Activated naive CD8-positive, alpha-beta T cell treated with anti-CD3 and anti-CD28 coated beads, Interleukin-2, amount 50 U/mL, for 16 hours (primary cell): ENCODE measurements at places on chromosomes 7 and 10.

GRCh38 chr7:69994886-69995542 is 396.7 kb downstream of the AUTS2 start:
- no peak for DNase-seq

DNA sequence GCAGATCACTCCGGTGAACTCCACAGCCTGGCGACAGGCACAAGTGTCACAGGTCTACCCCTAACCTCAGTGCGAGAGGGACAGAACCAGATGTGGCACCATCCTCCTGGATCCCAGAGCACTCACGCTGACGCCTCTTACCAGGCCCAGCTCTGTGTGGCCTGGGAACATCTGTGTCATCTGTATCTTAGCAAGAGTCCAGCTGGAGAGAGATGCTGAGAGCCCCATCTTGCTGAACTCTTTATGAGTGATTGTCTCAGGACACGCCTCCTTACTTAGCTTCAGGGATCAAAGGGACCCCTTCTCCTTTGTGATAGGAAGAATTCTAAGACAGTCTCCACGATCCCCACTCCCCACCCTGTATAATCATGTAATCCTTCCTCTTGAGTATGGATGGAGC is 10.0 kb upstream of the PROSER2 start:
- DNase-seq, result no peak

- no peak for DNase-seq
Measured at GRCh38 chr7:151798851-151799448, 78.0 kb downstream of the PRKAG2 start.

GRCh38 chr10:112304267-112304859 is 21.2 kb downstream of the TECTB start:
- DNase-seq, result no peak

DNA sequence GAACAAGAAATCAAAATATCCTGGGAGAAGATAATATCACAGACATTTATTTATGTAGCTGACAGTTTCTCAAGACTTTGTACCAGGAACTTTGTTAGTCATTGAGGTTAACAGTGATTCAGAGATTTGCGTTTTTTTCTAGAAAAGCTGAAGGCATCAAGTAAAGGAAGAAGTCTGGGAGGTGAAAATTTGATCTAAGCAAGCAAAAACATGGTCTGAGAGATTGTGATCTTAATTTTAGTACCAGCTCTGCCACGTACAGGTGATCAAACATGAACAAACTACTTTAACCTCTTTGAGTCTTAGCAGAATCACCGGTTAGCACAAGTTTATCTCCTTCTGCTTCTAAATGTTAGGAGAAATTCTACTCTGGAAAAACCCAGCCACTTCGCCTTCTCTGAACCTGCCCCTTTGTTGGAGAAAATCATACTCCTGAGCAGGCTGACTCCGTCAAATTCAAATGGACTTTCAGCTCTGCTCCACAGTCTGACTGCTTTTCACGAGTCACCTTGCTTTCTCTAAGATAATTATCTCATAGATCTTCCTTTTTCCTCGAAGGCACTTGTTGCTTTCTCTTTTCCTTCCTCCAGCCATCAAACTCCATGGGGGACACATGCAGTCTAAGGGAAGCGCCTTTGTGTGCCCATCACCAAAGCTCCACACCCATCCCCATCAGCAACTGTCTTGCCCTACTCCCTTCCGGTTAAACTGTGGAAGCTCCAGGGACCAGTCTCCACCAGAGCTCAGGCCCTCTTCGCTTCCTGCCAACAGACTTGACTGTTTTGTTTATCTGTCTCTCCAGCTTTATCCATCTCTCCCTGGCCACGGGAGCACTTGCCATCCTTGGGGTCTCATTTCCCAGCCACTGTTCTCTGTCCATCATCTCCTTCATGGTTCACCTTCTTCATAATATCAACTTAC is 86.3 kb downstream of the PRKCQ start:
- no peak for DNase-seq

- DNase-seq, result no peak
Measured at GRCh38 chr10:15813415-15813814, 46.9 kb downstream of the MINDY3 start.

DNA sequence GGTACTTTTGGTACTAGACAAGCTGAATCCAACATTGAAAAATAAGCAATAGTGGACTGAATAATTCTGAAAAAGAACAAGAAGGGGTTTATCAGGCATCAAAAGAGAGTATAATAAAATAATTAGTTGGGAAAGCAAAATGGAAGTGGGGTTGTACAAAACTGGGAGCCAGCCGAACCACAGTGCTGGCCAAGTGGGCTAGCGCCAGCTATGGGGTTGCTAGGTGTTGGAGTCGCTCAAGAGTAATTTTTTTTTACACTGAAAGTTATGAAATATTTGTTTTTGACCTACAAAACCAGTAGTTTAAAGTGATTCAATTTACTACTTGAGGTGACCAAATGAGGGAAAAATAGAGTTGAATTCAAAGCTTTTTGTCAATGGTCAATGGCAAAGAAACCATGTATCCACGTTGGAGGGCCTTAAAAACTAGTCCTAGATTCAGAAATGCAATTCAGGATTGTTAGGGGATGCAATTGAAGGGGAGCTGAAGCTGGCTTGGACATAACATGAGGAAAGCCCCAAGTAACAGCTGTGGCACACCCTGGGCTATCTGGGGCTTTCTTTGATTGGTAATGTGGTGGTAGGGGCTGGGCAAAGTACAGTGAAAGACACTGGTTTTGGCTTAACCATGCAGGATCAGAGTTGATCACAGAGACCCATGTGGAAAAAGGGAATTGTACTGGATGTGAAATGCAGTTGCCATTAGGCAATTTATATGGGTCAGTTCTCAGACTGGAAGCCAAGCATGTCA is 28.3 kb upstream of the MSMB start:
- no peak for DNase-seq

GRCh38 chr7:39458061-39458745 is 108.0 kb upstream of the YAE1 start:
- no peak for DNase-seq

- DNase-seq, result no peak
Measured at GRCh38 chr10:63677001-63677400, 155.8 kb downstream of the REEP3 start.

DNA sequence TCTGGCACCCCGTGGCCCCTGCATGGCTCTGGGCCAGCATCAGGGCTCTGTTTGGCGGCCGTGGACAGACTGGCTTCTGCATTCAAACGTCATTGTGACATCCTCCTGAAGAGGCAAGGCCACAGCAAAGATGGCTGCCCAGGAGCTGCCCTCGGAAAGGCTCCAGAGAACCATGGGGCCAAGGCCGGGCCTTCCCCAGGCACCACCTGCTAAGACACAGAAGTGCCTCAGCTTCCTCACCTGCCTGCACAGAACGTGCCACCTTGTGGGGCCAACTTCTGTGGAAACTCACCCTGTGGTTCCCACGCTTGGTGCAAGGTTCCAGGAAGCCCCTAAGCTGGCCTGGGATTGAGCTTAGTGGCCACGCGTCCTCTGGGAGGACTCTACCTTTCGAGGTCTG is 396.9 kb downstream of the PTPRN2 start:
- DNase-seq, result no peak

- DNase-seq, result no peak
Measured at GRCh38 chr10:79156334-79157274, 87.8 kb downstream of the ZMIZ1 start.

DNA sequence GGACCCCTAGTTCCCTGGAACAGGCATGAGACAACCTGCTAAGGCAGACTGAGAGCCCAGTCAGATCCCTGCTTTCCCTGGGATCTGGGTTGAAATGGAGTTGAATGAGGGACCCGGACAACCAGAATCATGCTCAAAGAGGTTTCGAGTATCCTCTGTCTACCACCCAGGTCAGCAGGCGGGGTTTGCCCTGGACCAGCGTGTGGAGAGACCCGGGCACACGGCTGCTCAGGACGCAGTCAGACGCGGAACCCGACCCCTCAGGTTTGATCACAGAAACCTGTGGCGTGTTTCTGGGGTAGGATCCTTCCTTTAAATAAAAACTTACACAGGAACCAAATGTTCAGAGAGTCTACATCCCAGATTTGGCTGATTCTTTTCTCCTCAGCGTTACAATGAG is 330.6 kb downstream of the PTPRN2 start:
- DNase-seq, result no peak

DNA sequence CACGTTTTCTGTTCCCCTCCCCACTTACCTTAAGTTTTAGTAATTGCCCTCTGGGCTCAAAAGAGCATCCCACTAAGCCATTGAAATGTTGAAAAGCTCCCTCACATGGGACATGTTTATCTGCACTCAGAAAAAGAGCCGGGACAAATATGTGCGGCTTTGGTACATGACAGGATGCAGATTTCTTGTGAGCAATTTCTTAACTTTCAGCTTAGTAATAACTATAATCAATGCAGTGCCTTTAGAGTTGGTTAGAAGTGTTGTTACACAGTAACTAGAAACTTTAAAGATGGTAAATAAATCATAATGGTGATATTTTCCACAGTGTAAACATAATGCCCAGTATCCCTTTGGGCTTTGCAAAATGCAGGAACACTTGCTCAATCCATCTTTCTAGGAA is 89.2 kb downstream of the ZNF365 start:
- DNase-seq, result no peak

DNA sequence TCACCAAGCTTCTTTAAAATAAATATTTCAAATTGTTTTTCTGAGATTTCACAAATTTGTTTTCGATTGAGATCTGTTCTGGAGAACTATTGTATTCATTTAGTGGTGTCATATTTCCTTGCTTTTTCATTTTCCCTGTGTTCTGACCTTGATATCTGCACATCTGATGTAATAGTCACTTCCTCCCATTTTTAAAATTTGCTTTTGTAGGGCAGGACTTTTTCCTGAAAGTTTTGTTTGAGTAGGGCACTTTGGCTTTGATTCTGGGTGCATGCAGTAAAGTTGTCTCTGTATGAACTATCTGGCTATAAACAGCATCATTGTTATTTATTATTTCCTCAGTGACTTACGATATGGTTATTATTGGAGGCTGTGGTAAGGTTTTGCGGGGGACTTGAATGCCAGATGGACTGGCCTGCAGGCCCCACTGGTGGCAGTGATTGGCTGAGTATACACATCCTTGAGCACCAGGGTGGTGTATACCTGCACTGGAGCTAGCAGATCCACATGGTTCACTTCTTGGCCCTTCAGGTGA is 83.6 kb downstream of the CSTF2T start:
- no peak for DNase-seq

- DNase-seq, result no peak
Measured at GRCh38 chr10:124109261-124109660, 15.9 kb upstream of the CHST15 start.

DNA sequence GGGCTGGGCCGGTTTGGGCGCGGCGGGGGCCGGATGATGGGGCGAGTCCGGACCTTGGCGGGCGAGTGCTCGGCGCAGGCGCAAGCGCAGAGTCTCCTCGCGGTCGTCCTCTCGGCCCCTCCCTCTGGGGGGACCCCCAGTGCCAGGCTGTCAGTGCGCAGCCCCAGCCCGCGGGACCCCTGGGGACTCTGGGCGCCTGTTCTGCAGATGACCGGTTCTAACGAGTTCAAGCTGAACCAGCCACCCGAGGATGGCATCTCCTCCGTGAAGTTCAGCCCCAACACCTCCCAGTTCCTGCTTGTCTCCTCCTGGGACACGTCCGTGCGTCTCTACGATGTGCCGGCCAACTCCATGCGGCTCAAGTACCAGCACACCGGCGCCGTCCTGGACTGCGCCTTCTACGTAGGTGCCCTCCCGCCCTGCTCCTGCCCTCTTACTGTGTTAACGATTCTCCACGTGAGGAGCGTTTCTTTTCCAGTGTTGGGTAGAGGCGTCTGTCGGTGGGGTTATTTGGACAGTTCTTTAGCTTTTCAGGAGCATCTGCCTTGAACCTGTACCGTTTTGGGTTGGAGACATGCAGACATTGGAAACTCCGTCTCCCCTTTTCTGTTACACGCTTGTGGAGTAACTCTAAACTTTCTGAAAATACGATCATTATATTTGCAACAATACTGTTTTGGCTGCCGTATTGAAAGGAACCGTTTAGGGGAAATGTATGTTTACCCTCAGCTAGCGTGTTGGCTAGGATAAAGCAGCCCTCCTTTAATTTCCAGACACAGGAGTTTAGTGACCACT is 706 bp downstream of the BUB3 start:
- DNase-seq, result no peak

DNA sequence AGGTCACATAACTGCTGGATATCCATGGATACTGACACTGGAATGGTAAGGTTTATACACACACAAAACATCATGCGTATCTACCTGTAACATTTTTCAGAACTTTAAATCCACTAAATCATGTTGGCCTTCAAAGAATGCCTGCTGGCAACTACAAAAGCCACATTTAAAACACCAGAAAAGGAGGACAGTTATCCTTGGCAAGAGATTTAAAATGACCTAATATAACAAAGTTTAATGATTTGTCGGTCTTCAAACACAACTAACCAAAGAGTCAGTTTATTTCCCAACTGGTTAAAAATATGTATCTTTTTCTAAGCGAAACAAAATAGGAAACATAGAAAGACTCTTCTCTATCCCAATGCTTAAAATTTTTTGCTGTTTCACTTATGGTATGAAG is 24.0 kb downstream of the WAPL start:
- no peak for DNase-seq

DNA sequence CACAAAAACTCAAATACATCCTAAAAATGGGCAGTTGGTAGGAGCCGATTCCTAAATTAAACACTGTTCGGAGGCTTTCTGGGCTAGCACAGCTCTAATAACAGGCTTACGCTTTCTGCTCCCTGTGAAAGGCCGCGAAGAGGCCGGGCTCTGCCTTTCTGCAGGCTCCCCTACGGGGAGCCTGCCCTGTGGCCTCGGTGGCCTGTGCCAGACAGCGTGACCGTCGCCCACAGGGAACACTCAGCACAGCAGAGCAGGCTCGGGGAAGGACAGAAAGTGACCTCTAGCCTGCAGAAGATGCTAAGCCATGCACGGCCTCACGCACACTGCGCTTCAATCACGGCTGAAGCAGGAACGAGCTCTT is 64.2 kb downstream of the DIP2C start:
- no peak for DNase-seq

- DNase-seq, result no peak
Measured at GRCh38 chr10:111278266-111278665, 201.4 kb downstream of the ADRA2A start.

DNA sequence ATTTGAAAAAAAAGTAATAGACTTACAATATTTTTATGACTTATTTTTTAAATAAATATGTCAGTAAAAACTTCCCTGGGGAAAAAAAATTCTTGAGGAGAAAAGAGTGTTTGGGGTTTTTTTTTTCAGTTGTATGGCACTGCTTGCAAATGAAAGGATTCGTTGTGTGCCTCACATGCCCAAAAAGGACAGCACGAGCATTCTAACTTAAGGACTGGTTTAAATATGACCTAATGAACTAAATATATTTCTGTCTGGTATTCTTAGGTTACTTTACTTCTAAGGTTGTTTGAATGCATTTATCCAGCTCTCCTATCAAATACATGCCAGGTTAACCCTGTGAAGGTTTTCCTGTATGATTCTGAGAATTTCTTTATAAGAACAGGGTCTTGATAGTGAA is 988 bp upstream of the CD36 start:
- no peak for DNase-seq

- no peak for DNase-seq
Measured at GRCh38 chr7:139648391-139648861, 124.9 kb downstream of the CLEC2L start.

GRCh38 chr10:17410907-17411306 is 43.5 kb downstream of the ST8SIA6 start:
- DNase-seq, result no peak

- DNase-seq, result no peak
Measured at GRCh38 chr7:26993816-26994810, 101.7 kb downstream of the HOXA1 start.

- no peak for DNase-seq
Measured at GRCh38 chr7:1053816-1054370, 9.5 kb downstream of the GPR146 start.

- DNase-seq, result no peak
Measured at GRCh38 chr10:625751-626711, 63.4 kb downstream of the DIP2C start.

GRCh38 chr7:117808910-117809705 is 64.1 kb downstream of the CTTNBP2 start:
- DNase-seq, result no peak
